Stimulated activated CD4-positive, alpha-beta T cell treated with anti-CD3 and anti-CD28 coated beads, TNF-alpha, amount 100 ng/mL, for 24 hours (primary cell): ENCODE measurements at places on chromosomes 6 and 20.
A peak's percentile ranks its signal among the peaks of the same experiment; 100 is the strongest.

- DNase-seq = no peak
Measured at GRCh38 chr6:62345446-62345845, 59.4 kb upstream of the KHDRBS2 start.

GRCh38 chr20:8254911-8255582, 123.0 kb downstream of the PLCB1 start:
- no peak for DNase-seq

DNA sequence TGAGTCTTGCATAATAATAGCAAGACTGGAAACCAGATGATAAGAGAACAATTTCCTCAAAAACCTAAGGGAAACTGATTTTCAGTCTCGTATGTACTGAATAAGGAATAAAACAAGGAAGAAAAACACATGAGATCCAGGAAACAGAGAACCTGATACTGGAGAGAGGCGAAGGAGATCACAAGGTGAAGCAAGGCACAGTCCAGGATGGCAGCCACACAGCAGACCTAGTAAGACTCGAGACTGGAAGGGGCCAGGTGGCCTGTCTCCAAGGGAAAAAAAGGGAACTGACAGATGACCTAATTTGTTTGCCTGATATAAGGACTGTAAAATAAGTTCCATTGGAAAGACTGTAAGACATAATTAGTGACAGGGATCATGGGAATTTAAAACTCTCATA, 71.1 kb downstream of the TASP1 start:
- no peak for DNase-seq

DNA sequence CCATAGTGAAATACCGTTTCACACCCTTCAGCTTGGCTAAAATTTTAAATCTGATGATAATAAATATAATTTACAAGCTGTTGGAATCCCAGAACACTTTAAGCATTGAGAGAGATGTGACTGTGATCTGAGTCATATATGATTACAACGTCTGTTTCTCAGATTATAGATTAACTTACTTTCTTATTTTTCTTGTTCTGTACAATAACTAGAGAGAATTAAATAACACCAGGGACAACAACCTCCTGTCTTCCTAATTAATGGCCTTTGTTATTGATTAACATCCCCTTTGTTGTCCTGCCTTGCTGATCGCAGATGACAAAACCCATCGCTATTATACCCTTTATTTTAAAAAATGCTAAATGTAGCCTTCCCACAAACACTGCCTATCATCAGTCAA, 87.8 kb upstream of the EZR start:
- no peak for DNase-seq

- no peak for DNase-seq
Measured at GRCh38 chr6:166516251-166516884, 70.1 kb downstream of the RAMACL start.

GRCh38 chr20:37990571-37991151, 42.6 kb downstream of the TTI1 start:
- peak; percentile 41 for DNase-seq

GRCh38 chr6:79536585-79536953, 661 bp downstream of the LCA5 start:
- DNase-seq = no peak

DNA sequence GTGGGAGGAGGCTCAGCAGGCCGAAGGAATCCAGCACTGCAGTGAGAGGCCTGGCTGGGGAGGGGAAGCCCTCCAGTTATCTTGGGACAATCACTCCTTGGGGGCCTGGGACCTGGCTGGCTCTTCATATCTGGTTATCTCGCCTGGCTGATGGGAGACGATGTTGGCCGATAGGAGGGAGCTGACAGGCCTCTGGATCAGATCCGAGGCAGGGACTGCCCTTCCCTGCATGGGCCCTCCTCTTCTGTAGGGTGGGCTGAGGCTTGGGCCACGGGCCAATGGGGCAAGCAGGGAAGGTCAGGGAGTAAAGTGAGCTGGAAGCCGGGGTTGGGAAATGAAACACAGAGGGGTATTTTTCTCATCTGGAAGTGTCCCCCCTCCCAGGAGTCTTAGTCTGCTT, 25.2 kb downstream of the MANBAL start:
- no peak for DNase-seq

DNA sequence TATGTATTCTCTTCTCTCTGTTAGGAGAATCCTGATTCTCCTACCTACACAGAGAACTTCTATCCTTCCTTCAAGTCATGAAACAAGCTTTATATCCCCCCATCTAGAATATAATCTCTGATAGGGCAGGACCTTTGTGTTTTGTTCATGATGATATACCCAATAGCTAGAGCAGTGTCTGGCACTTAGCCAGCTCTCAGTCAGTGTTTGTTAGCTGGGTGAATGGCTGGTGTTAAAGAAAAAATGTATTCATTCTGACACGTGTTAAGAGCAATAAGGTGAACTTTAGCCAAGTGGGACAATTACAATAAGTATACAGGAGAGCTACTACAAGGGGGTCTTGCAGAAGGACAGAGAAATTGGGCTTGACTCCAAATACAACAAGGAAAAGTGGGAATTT, 34.3 kb upstream of the TNFRSF21 start:
- DNase-seq = no peak

GRCh38 chr20:4087923-4088322, 72.6 kb upstream of the RNF24 start:
- no peak for DNase-seq

DNA sequence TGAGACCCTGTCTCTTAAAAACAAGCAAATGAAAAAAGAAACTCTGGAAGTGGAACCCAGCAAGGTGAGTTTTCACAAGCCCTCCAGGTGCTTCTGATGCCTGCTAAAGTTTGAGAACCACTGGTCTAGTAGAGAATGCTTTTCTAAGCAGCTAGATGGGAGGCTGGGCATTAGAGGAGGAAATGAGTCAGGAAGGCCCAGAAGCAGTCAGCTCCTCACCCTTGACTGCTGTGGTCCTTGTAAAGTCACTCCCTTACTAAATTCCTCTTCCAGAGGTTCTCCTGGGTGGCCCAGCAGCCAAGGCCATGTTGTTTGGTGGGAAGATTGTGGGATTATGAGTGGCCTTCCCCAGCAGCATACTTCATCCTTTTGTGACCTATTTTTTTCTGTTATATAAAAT, 52.0 kb upstream of the FYN start:
- no peak for DNase-seq

DNA sequence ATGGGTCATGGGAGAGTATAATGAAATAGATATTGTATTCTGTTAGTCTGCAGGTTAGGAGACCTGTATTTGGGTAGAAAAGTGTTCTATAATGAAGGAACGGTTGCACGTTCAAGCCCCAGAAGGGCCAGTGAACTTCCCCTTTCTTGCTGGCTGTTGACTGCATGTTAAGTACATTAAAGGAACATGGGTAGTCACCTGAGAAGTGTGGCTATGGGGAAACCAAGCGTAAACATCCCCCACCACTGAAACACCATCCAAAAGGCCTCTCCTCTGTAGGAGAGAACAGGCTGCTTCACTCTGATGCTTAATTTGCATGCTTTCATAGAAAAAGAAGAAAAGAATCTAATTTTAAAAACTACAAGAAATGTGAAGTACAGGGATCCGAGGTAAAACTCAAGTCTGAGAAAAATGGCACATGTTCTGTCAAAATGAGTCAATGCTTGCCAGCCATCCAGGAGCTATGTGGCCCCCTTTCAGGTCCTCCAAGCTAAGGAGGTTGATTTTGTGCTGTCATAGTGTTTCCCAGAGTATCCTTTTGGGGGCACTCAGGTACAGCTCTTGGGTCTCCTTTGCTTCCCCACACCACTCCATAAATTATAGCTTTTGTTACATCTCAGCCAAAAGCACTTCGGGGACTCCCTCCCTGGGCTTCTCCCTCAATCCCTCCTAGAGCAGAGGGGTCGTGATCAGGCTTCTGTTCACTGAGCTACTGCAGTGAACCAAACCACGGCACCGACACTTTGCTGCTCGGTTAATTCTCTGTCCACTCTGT, 283.7 kb upstream of the AGPAT4 start:
- DNase-seq = no peak

GRCh38 chr20:60036746-60037499, 78.7 kb downstream of the CDH26 start:
- no peak for DNase-seq

- no peak for DNase-seq
Measured at GRCh38 chr6:107822176-107823046, 1.7 kb downstream of the SCML4 start.

GRCh38 chr20:36773107-36773596, 411 bp downstream of the DSN1 start:
- no peak for DNase-seq

DNA sequence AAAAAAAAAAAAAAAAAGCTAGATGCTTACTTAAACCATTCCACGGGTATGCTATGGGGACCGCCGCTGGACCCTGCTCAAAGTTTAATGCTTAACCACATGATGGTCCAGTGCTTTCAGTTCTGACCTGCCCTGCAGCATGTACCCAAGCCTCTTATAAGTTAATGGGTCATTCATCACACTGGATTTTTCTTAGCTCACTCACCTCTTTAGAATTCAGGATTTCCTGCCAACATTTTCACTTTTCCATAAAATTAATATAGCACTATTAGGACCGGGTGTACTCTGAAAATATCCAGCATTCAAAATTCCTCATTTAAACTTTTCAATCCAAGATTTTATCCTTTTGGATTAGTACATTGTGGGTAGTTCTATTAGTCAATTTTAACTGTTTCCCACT, 140.8 kb downstream of the ALDH8A1 start:
- DNase-seq = no peak

DNA sequence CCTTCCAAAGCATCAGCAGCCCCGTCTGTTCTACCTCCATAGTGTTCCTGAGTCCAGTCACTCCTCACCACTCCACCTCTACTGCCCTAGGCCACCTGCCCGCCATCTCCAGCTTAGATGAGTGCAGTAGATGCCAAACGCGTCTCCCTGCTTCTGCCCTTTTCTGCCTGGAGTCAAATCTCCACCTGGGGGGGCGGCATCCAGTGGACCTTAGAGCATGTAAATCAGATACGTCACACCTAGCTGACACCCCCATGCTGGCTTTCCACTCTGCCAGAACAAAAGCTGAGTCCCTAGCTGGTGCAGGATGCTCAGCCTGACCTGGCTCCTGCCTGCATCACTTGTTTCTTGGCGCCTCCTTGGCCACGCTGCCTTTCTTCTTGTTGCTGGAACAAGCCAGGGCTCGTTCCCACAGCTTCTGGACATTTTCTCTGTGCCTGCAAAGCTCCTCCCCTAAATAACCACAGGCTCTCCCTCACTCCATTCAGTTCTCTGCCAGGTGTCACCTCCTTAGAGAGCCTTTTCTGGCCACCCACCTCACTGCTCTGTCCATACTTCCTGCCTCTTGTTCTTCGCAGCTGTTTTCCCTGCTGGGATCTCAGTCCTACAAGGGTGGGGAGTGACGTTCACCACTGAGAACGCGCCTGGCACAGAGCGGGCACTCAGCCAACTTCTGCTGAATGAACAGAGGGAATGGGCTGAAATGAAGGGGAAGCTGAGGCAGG, 5.8 kb downstream of the DDR1 start:
- no peak for DNase-seq

DNA sequence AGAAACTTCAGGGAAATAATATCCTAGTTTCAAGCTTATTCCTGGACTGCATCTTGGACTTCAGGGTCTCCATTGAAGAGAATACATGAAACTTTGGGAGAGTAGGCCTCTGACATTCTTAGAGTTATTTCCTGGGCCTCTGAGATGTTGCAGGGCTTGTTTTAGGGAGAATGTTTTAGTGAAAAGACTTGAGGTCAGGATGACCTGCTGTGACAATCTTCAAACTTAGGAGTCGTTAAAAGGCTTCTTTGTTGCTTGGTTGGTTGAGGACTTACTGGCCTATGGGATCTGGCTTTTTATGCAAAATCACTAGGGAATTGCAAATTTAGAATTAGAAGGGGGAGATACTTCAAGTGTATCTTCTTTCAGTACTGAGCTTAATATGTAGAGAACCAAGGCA, 613.2 kb upstream of the FLRT3 start:
- DNase-seq = no peak

- DNase-seq = no peak
Measured at GRCh38 chr20:58790454-58790853, 60.2 kb downstream of the GNAS-AS1 start.

DNA sequence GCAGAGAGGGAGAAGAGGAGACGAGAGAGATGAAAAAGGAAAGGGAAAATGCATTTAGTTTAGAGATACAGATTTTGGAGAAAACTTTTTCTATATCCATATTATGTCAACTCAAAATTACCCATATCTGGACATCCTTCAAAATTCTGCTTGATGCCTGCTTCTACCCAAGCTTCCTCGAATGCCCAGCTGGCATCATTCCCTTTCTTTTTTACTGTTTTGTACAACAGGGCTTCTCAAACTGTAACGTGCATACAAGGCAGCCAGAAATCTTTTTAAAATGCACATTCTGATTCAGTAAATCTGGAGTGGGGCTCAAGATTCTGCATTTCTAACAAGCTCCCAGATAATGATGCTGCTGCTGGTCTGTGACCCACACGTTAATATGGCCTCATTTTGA, 462.8 kb upstream of the CHD6 start:
- no peak for DNase-seq
